NCI-H82 (cell line): ENCODE measurements at places on chromosomes 3 and 15.
A peak's percentile ranks its signal among the peaks of the same experiment; 100 is the strongest.

- peak; percentile 32 for DNase-seq
These were observed 85.9 kb upstream of the CSPG5 start for GRCh38 chr3:47664519-47664918.

DNA sequence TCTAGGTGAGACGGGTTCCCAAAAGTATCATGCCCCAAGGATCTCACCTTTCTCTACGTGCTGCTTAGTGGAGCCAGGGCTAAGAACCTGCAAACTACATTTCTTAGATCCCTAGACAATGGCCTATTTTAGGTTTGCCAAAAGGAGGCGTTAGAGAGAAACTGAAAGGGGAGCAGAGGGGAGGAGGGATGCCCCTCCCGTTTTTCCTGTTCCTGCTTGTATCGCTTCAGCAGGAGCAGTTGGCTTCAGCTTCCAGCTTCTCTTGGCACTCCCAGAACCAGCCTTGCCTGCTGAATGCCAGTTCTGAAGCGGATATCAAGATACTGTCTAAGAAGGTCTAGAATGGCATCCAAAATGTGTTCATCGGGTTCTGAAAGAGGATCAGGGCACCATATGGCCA lies 58.4 kb upstream of the ABHD17C start:
- peak; percentile 7 for DNase-seq

DNA sequence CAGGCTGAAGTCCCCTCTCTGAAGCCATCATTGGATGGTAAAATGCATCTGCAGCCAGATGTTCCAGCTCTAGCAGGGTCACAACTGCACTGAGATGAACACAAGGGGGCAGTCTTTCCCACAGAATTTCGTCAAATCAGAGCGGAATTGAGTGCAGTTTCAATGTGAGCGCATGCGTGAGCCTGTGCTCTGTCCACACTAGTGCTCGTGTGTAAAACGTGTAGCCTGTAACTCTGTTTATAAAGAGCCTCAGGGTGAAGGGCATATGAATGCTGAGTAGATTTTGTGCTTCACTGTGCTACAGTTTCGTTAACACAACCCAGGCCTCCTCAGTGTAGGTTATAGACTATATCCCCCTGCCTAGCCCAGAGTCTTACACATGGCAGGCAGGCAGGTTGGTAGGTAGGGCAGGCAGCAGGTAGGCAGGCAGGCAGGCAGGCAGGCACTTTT lies 92.7 kb upstream of the GOLGA6L4 start:
- DNase-seq = peak; percentile 92

GRCh38 chr15:98417346-98417745 lies 231.0 kb upstream of the IGF1R start:
- no peak for DNase-seq
